SW480 (cell line): ENCODE measurements at places on chromosomes 5 and 9.

DNA sequence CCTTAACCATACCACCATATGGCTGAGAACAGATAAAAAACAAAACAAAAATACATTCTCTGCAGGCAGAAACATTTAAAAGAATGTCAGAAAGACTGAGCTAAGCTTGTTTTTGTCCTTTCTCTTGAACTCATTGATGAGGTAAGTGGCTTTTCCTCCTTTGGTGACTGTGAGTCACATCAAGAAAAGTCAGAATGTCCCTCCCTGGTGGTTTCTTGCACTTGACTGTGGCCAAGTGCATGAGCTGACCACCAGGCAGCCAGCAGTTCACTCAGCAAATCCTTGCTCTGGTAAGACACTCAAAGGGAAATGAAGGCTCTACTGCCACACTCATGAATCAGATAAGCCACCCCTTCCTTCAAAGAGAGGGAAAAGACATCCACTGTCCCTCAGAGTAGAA is 970.9 kb downstream of the TAF11L14 start:
- DNase-seq: no peak

DNA sequence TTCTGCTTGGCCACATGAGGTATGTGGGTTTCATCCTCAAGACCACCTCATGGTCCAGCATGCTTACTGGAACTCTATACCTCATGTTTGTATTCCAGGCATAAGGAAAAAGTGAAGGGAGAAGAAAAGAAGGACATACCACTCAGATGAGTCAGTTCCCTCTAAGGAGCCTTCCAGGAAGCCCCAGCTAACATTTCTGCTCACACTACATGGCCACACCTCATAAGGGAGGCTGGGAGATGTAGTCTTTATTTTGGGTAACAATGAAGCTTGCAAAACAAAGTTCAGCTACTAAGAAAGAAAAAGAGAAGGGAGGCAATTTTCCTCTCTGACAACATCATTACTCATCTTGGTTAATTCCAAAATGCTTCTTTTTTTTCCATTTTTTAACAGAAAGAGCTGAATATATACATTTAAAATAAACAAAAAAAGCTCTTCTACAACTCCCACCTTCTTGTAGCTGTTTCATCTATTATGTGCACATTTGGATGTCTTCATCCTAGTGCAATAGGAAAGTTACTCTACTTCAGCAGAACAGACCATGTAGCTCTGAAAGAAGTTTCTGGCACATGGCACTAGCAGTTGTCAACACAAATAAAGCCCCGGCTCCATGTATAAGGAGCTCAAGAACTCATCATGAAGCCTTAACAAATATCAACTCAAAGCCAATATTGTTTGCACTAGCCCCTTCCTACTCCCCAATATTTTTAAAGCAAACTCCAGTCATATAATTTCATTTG is 123.6 kb upstream of the CCDC112 start:
- no peak for DNase-seq

GRCh38 chr9:85729882-85730281 is 11.9 kb downstream of the AGTPBP1 start:
- DNase-seq: no peak

DNA sequence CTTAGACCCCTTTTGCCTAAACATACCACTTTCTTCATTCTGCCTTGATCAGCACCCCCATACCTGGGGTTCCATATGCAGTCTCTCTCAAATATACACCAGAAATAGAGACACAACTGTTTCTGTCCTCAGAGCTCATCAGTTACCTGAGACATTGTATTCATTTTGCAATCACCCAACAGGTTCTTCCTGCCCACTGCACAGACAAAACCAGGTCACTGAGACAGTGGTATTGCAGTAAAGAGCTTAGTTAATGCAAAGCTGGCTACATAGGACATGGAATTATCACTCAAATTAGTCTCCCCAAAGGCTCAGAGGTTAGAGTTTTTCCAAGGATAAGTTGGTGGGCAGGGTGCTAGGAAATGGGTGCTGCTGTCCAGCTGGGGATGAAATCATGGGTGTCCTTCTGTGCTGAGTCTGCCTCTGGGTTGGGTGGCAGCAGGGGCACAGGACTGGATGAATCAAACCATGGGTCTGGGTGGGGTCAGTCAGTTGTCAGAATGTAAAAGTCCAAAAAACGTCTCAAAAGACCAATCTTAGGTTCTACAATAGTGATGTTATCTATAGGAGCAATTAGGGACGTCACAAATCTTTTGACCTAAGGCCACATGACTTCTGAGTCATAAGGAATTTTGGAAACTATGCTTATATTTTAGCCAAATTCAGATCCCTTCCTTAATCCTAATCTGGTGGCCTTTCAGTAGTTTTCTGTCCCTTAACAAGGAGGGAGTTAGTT is 41.0 kb downstream of the KCNV2 start:
- no peak for DNase-seq

DNA sequence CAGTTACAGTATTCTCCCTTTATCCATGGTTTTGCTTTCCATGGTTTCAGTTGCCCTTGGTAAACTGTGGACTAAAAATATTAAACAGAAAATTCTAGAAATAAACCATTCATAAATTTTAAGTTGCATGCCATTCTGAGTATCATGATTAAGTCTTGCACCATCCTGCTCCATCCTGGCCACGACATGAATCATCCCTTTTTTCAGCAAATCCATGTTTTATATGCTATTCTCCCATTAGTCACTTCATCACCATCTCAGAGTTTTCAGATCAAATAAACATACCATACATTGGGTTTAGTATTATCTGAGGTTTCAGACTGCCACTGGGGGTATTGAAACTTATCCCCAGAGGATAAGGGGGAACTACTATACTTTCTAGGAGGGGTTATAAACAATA is 234.4 kb upstream of the ATP10B start:
- no peak for DNase-seq

GRCh38 chr9:36150574-36151315 is 14.2 kb downstream of the GLIPR2 start:
- DNase-seq: no peak

GRCh38 chr9:126673689-126674364 is 60.1 kb downstream of the LMX1B start:
- DNase-seq: peak; percentile 44
